ENCODE measurements at places on chromosomes 12 and 14. TPM values are rescaled to one million over a fixed set of nuclear protein-coding genes. Genes with fewer than 3 reads are reported as not detected.
A peak's percentile ranks its signal among the peaks of the same experiment; 100 is the strongest.

Gene FNTB
- total RNA-seq: 13.1 TPM

Gene TMEM30B
- 1.5 TPM for total RNA-seq

Gene EXOC3L4
- 0.92 TPM for total RNA-seq

Gene PIK3C2G
- total RNA-seq: not detected

Gene ANO4
- total RNA-seq: 0.71 TPM

Gene NUP37
- 16.5 TPM for total RNA-seq

Gene TAS2R42
- not detected for total RNA-seq

Gene AMN
- 1.6 TPM for total RNA-seq

Gene KLHDC1
- total RNA-seq: 11.8 TPM

- DNase-seq: no peak
Observed at GRCh38 chr14:99838639-99839134, 45.5 kb downstream of the EML1 start.

- no peak for DNase-seq
Observed at GRCh38 chr14:74611650-74612349, at the start of gene LTBP2. Gene LTBP2 (minus strand): TSS chr14:74612237. CDS start chr14:74611944, 293 bp downstream.

DNA sequence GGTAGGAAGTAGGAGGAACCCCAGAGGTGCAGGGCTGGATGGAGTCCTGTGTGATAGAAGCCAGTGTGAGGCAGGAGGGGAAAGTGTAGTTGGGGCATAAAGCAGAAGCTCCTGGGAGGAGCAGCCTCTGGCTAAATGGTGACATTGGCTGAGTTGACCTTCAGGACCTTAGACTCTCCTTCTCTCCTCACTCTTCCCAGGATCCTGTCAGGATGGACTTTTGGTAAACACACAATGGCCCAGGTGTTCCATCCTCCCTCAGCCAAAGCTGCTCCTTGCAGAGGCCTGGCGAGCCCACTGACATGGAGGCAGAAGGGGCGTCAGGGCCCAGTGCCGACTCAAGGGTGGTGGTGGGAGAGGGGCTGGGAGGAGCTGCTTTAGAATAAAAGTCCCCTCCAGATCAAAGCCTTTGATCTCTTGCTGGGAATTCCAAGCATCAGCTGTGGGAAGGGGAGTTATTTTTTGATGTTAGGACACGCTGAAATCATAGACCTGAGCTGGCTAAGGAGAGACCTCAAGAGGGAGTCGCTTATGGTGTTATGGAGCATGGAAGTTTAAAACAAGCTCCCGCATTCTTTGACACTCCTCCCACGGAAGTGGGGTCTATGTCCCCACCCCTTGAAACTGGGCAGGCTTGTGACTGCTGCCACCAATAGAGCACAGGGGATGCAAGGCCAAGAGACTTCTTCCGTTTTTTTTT lies 44.1 kb downstream of the SMIM41 start:
- no peak for DNase-seq

DNA sequence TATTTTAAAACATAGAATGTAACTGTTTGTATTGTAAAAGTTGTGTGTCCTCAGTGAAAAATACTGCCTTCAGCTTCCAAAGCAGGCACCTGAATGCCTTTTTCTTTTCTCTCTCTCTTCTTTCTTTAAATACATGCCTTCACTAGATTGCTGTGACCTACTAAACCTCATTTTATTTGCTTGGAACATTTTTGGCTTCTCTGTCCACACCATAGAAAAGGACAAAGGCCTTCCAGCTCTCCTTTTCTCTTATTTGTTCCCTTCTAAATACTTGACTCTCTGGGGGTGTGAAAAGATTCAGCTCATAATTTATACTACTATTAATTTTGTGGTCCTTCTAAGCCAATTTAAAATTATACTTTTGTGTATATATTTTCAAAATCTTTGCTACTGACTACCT lies 38.4 kb downstream of the PPM1A start:
- DNase-seq: no peak

- peak; percentile 60 for DNase-seq
Observed at GRCh38 chr12:124053851-124054250, 80.8 kb downstream of the ZNF664 start.

DNA sequence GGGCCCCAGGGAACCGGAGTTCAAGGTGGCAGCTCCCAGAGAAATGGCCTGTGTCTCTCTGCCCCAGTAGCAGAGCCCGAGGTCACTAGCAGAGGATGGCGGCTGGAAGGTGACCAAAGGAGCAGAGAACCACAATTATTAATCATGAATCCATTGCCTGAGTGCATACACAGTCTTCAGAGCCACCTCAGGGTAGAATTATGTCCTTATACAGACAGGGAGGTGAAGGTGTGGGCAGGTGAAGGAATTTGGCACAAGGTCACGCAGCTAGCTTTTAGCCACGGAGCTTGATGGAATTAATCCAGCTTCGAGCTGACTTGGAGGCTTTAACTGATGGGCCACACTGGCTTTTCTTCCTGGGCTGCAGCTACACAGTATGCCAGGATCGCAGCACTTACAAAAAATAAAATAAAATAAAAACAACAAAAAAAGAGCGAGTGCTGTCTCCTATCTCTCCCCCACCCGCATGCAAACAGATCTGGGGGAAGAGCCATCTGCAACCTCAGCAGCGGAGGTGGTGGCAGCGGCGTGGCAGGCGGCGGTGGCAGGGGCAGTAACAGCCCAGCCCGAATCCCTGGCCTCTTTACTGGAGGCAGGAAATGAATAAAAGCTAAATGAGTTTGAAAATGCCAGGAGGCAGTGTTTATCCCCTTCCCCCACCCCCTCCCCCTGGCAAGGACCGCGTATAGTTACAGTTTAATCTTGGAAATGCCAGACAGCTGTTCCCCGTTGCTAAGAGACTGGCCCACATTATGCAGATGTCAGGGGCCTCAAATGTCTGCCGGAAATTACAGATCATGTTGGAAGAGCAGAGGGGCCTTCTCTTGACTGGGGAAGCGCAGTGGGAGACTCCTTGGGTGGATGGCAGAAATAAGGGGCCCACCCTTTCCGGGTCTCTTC lies 93.5 kb downstream of the LRRC74A start:
- DNase-seq: no peak

DNA sequence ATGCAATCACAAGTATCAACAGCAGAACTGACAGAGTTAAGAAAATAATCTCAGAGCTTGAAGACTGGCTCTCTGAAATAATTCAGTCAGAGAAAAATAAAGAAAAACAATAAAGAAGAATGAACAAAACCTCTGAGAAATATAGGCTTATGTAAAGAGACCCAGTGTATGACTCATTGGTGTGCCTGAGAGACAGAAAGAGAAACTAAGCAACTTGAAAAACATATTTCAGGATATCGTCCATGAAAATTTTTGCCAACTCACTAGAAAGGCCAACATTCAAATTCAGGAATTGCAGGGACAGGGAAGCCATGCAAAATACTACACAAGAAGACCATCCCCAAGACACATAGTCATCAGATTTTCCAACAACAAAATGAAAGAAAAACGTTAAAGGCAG lies 56.2 kb downstream of the APOBEC1 start:
- no peak for DNase-seq

- no peak for DNase-seq
Observed at GRCh38 chr12:104741497-104742367, 216.4 kb downstream of the SLC41A2 start.

DNA sequence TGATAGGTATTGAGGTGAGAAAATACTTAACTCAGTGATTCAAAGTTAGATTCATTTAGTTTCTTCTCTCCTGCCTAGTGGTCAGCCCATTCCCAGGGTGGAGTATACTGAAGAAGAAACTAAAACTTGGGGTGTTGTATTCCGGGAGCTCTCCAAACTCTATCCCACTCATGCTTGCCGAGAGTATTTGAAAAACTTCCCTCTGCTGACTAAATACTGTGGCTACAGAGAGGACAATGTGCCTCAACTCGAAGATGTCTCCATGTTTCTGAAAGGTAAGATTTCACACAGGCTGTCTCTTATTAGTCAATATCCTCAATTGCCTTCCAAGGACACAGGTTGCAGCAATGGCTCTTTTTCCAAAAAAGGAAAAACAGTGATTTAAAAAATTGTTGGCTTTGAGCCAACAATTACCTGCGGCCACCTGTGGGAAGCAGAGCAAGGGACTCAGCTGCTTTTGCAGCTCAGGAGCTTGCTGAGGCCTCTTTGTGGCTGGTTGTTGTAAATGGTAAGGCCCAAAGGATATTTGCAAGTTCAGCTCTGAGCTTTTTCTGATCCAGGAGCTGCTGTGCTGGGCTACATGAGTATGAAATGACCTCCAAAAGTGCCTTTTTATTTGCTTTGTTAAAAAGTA lies 33.9 kb downstream of the TPH2 start:
- no peak for DNase-seq

GRCh38 chr14:73102806-73103497 lies 33.4 kb upstream of the PSEN1 start:
- no peak for DNase-seq

DNA sequence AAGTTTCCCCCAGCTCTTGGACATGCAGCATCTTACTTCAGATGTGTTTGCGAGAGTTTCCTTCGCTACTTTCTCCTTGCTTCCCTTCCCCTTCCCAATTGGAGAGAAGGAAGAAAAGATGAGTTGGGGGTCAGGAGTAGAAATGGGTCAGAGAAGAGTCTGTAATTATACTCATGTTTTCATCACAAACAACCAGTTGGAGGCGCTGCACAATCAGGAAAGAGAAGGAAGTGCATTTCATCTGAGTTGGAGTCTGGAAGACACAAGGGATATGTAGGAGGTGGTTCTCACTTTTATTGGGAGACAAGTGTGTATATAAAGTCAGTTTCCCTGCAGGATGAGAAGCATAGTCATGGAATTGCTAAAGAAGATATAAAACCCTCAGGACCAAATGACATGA lies 31.3 kb upstream of the VSX2 start:
- DNase-seq: no peak

DNA sequence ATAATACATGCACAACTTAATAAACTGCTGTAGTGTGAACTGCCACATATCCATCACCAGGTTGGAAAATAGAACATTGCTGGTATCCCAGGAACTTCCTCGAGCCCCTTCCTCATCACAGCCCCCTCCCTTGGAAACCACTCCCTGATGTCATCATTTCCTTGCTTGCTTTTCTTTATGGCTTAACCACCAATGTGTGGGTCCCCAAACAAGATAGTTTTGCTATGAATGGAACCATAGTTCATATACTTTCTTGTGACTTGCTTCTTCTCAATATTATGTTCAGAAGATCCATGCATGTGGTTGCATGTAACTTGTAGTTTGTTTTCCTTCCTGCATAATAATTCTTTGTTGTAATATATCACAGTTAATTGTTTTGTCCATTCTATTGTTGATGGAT lies 8.9 kb upstream of the WNT5B start:
- no peak for DNase-seq

GRCh38 chr14:86654558-86655184 lies 1124.7 kb downstream of the FLRT2 start:
- peak; percentile 36 for DNase-seq

DNA sequence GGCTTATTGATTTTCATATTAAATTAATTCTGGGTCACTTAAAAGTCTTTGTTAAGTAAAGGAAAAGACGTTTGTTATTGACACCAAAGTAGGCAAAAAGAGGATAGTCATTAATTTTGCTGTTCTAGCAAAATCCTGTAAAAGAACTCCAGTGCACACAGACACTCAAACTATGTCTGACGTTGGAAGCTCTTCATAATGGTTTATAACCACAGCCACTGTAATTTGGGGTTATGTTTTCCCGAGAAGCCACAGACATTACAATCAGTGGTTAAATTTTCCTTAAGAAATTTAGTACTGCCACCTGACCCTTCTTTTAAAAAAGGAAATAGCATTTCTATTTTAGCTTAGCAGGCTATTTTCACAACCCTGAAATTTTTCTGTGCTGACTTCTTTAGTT lies 267.5 kb downstream of the CCDC91 start:
- DNase-seq: no peak

- no peak for DNase-seq
Observed at GRCh38 chr14:75832621-75833297, 149.0 kb downstream of the TGFB3 start.

GRCh38 chr14:99757331-99758070 lies 35.7 kb upstream of the EML1 start:
- DNase-seq: no peak

- no peak for DNase-seq
Observed at GRCh38 chr12:91813701-91814100, 331.9 kb downstream of the BTG1 start.

DNA sequence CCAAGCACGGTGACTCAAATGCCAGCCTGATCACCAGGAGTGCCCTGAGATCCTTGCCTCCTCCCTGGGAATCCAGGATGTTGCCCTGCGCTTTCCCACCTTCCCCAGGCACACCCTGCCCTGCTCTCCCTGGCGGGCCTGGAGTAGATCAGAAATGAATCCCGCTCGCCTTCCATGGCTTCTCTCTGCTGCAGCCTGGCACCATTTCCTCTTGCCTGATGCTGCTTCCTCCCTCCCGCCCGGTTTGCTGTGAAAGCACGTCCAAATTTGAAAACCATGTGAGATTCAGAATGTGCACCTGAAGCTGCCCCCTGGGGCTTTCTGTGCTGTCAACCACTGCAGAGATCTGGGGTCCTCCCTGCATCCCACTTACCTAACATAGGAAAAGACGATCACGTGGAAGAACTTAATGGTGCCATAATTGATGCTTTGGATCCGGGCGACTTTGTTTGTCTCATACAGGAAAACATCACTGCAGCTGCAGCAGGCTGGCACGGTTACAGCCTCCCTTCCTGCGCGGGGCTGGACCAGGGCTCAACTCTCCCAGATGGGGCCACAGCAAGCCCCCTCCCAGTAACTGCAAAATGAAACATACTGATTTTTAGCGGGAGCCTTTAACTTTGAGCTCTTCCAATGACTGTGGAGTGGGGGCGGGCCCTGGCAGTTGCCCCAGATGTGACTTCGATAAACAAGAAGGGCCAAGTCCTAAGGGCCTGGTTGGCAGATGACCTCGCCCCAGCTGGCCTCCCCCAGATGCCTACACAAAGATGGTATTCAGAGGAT lies 24.9 kb upstream of the C12orf76 start:
- peak; percentile 28 for DNase-seq

GRCh38 chr12:3127832-3128231 lies 50.7 kb downstream of the TSPAN9 start:
- no peak for DNase-seq

- no peak for DNase-seq
Observed at GRCh38 chr12:122942637-122943036, 23.6 kb downstream of the ABCB9 start.

DNA sequence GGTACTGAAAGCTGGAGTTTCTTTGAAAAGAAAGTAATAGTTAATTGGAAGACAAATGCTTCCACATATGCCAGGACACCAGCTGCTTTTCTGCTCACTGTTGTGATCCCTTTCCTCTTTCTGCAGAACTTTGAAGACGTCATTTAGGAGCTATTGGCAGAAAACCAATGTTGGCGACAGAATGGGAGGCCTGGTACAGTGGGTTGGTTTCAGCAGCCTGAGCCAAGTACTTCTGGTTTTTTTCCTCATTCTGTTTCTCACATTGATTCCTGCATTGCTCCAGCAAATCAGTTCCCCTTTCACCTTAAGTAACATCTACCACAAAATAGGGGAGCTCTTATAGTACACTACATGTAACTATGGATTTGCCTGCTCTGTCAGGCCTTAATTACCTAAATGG lies 96.9 kb downstream of the FIGNL2 start:
- peak; percentile 33 for DNase-seq

GRCh38 chr12:53744751-53745150 lies 7.0 kb downstream of the CISTR start:
- DNase-seq: no peak
